ENCODE measurements at places on chromosomes 4 and X.

DNA sequence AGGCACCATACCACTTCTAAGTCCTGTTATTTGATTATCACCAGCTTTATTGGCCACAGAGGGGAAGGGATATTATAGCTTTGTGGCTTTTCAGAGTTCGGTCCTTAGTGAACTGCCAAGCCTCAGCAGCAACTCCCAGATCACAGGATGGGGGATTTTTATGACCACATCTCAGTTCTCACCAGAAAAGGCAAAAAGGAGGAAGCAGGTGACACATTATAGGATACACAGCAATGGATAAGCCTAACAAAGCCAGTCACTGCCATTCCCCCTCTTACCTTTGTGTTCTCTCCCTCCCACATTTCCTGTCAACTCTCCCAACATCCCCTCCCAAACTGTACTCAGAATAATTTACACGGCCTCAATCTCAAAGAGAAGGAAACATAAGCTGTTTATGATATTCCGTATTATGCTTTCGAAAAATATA lies 142.8 kb downstream of the MGST2 start:
- DNase-seq, result no peak

GRCh38 chr4:142549726-142550463 lies 296.2 kb downstream of the INPP4B start:
- DNase-seq, result no peak

DNA sequence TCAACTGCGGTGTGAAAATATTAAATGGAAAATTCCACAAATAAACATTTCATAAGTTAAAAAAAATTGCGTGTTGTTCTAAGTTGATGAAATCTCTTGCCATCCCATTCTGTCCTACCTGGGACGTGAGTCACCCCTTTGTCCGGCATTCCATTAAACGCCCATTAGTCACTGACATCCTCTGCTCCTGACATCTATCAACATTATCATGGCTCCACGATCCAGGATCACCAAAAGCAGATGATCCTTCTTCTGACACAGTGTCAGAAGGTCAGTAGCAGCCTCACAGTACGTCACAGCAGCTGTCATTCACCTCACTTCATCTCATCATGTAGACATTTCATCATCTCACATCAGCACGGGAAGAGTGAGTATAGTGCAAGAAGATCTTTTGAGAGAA lies 125.7 kb downstream of the ZNF827 start:
- DNase-seq, result no peak

DNA sequence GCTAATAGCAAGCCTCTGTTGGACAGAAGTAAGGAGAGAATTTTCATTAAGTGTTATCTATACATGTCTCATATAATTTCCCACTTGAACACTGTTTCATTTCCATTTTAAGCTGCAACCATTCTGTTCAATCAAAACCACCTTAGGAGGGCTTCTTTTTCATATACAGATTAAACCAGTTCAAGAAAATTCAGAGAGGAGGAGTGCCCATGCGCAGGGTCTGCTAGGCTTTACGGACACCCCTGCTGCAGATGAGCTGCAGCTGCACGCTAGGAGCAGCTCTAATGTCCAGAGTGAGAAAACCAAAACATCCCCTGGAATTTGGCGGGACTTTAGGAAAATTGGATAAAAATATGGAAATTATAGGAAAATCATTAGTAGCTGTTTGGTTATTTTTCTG lies 541.0 kb downstream of the SPRY1 start:
- no peak for DNase-seq

DNA sequence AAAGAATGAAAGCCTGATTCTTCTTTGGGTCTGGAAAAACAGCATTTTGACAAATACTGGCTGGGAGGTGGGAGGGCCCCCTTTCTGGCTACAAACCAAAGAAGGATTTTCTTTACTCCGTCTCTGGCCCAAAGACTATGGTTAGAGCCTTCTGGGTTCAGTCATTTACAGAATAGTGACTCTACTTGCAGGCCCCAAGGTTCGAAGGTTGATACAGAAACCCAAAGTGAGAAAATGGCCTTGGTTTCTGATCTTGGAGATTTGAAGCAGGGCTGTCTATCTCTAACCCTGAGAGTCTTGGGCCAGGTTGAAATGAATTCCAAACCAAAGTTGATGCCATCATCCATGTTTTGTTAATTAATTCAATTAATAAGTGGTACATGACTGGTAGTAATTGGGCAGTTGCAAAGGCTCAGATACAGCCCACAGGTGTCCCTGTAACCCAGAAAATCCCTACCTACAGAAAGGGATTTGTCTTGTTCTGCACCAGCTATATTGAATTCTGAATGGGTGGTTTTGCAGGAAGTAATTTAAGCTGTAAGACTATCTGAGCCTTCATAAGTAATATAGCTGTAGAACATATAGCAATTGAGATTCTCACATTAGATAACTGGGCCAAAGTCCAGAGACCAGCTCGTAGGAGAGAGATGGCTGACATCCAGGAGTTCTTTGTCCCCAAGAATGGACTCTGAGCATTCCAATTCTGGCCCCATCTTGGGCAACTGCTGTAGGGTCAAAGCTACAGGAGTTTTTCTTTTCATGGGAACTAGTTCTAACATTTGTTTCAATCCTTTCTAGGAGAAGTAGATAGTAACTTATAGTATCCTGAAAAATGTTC lies 34.5 kb downstream of the CHRNA9 start:
- no peak for DNase-seq

DNA sequence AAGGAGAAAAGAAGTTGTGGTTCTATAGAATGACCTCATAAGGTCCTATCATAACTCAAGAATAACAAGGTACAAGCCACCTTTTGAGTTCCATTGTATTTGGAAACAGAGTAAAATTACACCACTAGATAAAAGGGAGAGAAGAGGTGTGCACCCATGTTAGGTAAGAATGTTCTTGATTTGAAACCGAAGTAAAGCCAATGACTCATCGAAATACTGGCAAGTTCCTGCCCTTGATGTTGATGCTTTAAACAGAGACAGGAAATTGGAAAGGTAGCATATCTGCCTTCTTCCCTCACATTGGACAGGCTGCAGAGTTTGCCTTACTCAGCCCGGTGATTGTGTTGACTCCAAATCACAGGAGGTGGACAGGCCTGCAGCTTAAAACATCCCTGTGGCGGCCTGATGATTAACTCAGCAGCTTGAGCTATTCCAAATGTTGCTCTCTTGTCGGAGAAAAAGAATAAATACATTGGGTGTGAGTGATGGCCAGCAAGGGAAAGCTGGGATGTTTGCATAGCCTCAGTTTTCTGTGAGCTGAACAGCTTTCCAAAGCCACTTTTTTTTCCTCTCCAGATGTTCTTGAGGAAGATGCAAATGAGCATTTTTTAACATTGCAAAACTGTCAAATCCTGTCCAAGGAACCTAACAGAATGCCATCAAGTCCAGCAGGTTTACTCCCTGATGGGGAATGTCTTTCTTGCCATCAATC lies 321.1 kb downstream of the NKX6-1 start:
- DNase-seq, result no peak

DNA sequence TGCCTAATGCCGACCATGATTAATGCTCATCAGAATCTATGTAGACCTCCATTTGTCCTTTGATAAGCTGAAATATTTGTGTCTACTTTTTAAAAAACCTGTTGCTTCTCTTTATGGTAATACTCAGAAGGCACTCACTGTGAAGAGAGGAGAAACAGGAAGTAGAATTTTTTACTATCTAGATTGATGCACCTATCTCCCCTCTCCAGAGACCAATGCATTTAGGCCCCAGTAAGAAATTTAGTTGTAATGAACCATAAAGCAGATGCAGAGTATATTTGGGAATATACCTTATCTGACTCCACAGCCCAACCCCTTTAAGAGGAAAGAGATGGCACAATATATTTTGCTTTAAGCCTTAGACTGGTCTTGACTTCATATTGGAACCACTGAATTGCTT lies 11.1 kb downstream of the TBL1X start:
- no peak for DNase-seq

DNA sequence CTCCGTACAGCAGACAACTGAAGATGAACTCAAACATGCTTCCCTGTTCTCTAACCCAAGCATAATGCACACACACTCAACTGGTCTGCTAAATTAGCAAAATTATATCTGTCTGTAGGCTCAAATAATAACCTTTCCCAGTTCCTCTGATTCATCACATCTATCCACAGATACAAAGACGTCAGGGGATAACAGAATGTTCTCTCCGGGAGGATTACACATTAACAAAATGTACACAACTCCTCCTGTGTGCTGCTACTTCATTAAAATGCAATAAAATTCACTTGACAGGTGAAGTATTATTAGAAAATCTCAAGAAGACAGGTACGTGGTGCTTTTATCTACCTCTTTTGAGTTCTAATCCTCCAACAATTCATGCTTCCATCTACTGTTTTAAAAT lies 57.4 kb downstream of the FAT1 start:
- DNase-seq, result no peak

DNA sequence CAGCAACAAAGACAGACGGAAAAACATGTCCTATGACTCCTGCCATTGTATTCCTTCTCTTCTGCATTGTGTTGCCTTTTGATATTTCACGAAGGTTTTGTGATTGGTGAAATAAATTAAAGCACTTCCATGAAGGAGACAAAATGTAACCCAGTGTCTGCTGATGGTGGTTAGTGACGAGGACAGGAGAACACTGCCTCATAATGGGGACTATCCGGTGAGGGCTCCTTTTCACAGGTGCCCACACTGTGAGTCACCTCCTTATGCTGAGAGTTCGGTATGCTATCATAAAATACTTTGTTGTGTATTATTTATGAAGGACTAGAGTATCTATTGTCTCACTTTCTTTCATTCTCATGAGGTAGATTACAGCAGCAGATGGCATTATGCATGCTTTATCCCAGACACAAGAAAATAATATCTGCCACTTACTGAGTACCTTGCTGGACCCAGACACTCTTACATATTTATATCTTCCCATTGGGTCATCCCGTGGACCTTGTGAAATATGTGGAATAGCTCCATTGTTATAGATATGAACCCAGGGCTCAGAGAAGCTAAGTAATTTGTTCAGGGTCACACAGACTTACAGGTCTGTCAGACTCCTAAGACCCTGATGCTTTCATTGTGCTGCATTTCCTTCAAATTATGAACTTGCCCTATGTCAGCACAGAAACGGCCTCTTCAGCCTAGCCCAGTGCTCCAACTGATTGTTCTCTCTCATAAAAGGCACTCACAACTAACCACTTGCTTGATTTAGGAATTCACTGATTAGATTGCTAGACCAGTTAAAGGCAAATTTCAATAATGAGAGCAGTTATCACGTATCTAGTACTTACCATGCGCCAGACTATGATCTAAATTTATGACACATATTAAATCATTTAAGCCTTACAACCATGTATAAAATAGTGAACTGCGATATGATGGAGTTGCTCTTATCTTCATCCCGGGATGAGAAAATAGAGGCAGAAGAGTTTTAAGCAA lies 31.2 kb downstream of the PLS3 start:
- no peak for DNase-seq

GRCh38 chr4:118221227-118221800 lies 131.5 kb downstream of the PRSS12 start:
- DNase-seq, result no peak

- DNase-seq, result peak; percentile 96
These were observed at the start of gene APBB2 for GRCh38 chr4:41214136-41214824. Gene APBB2 (minus strand): TSS chr4:41214542. CDS start chr4:41033254, 181,288 bp downstream.

- no peak for DNase-seq
These were observed 238.9 kb downstream of the NR3C2 start for GRCh38 chr4:148203056-148203898.

DNA sequence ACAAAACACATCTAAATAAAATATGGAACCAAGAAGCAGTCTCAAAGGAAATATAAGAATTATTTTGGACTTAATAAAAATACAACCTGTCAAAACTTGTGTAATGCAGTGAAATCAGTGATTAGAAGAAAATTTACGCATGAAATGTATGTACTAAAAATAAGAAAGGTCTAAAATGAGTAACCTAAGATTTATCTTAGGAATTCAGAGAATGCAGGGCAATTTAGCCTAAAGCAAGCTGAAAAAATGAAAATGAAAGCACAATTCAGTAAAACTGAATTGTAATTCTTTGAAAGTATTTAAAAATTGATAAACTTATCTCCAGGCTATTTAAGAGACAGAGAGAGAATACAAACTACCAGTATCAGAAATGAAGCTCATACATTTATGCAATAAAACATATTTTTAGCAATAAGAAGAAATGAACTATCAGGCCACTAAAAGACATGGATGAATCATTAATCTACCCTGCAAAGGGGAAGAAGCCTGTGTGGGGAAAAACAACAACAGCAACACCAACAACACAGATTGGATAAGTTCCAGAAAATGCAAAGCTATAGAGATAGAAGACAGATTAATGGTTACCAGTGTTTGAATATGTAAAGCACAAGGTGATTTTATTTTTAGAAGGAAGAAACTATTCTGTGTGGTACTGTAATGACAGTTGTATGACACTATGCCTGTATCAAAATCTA lies 442.0 kb upstream of the ADGRL3 start:
- no peak for DNase-seq

DNA sequence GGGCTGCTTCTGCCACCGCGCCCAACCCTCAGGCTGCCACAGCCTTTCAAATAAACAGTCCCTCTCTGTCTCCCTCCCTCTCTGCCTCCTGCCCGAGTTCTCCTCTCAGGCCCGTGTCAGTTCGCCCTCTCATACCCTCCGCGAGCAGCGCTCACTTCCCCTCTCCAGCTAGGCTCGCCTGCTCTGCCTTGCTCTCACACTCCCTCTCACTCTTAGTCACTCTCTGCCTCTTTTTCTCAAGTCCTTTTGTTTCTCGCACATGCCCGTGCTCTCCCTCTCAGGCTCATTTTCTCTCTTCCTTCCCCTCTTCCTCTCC lies 3.2 kb downstream of the EFNB1 start:
- no peak for DNase-seq

GRCh38 chrX:32524385-32524784 lies 687.0 kb downstream of the DMD start:
- DNase-seq, result no peak

- no peak for DNase-seq
These were observed 72.4 kb downstream of the DCLK2 start for GRCh38 chr4:150150629-150151062.

GRCh38 chrX:7117587-7117986 lies 29.9 kb upstream of the STS start:
- DNase-seq, result no peak

- DNase-seq, result no peak
These were observed 66.8 kb upstream of the PLS3 start for GRCh38 chrX:115494161-115494560.

- no peak for DNase-seq
These were observed 73.6 kb downstream of the PALLD start for GRCh38 chr4:168570466-168570865.

DNA sequence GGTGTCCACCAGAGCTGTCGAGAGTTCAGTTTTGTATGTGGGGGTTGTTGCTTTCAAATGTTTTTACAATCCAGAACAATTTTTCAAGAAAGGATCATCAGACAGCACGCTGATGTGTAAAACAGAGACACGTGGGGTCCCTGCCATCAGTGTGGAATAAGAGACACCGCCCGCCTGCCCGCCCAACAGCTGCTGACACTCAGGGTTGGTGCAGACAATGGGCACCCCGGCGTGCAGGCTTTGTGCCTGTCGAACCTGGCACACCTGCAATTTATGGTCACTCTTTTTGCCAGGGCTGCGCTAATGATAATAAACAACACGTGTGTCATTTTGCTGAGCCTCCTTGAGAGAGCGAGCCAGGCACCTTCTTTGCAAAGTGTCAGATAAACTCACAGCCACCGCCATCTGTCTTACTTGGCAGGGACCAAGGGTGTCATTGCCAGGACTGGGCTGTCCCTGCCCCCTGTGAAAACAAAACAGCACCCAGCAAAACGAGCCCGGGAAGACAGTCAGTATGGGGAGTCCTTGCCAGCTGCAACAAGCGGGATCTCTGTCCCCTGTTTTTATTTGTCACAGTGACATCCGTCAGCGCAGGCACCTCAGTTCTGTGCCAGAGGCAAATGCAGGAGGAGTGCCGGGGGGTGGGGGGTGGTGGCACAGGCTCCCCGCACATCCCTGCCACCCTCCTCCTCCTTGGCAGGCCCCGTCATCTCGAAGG lies 69.1 kb downstream of the PSAPL1 start:
- DNase-seq, result no peak

- no peak for DNase-seq
These were observed 158.3 kb downstream of the SLC4A4 start for GRCh38 chr4:71497078-71497477.

Data from upper lobe of left lung (tissue), 6 donors.